ENCODE measurements at places on chromosomes 5 and 9.

DNA sequence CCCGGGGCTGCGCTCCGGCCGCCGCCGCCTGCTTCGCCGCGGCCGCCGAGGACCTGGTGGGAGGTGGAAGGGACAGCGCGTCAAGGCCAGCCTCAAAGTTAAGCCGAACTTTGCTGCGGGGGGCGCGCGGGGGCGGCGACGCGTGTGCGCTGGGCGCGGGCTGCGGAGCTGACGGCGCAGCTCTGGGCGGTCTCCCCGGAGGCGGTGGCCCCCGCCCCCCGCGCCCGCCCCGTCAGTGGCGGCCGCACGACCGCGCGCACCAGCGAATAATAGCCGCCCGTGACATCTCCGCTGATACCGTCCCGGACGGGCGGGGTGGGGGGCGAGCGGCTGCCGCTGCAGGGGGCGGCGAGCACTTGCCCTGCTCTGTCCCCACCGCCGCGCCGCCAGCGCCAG is 579 bp upstream of the FAM78A start:
- DNase-seq, result no peak

DNA sequence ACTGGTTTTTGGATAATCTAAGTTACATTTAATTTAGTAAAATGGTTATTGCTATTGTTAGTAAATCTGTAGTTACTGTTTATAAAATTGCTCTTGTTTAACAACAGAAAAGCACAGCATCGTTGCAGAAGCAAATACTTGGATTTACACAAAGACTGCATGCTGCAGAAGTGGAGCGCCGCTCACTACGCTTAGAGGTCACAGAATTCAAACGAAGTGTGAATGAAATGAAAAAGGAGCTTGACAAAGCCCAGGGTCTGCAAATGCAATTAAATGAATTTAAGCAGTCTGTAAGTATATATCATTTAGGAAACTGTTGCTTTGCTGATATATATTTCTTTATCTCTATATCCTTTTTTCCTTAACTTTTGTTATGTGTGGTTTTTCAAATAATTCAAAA is 226.0 kb downstream of the CCDC171 start:
- DNase-seq, result no peak

- peak; percentile 16 for DNase-seq
These were observed 47.2 kb upstream of the FCN2 start for GRCh38 chr9:134833294-134833880.

DNA sequence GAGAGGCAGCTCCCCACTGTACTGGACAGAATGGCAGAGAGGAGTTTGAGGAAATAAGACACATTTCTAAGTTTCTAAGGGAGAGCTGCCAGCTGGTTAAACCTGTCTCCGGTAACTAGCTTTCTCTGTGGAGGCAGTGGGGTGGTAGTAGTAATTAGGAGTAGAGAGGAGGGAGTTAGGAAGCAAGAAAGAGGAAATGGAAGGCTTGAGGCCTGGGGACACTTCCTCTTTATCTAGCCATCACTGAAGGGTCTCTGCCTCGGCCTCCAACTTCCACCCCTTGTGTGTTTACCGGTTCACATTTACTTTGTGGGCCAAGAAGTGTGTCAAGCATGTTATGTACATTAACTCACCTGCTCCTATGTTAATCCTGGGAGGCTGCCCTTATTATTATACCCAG is 462.2 kb upstream of the DMAC1 start:
- no peak for DNase-seq

- no peak for DNase-seq
These were observed 2055.0 kb upstream of the ACO1 start for GRCh38 chr9:30329431-30329830.
